ENCODE measurements at places on chromosomes 2 and 18.

- no peak for DNase-seq
These were observed 1.2 kb upstream of the AFTPH start for GRCh38 chr2:64522843-64523428.

GRCh38 chr18:31100436-31101182, 1.6 kb downstream of the DSC2 start:
- no peak for DNase-seq

DNA sequence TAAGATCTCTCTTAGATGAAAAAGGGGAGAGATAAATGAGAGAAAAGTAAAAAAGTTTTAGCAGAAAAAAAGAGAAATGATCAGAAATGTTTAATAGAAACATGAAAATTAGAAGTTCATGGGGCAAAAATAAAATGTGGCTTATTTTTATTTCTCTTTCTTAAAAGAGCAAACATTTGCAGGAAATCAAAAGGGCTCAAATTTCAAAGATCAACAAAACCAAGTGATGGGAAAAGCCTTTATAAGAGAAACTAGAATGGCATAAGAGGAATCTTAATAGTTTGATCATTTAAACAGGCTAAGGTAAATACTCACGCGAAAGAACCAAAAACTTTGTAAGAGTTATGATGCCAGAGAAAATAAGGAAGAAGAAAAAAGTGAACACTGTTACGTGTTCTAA, 23.3 kb upstream of the DAW1 start:
- no peak for DNase-seq

DNA sequence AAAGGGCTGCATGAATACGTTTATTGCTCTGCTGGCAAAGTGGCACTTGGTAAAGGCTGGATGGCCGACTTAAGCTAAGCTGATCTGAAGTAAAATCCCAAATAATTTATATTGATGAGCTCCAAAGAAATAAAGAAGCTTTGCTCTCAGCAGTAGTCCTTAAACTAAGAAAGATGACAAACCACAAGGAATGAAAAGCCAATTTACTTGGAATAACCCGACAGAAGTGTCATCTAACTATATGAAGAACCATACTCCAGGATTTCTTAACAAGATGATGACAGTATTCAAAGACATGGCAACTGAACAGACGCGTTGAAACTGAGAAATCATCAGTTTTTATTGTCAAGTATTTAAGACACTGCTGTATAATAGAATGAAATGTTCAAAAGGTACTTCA, 294.1 kb downstream of the PDE11A start:
- no peak for DNase-seq

DNA sequence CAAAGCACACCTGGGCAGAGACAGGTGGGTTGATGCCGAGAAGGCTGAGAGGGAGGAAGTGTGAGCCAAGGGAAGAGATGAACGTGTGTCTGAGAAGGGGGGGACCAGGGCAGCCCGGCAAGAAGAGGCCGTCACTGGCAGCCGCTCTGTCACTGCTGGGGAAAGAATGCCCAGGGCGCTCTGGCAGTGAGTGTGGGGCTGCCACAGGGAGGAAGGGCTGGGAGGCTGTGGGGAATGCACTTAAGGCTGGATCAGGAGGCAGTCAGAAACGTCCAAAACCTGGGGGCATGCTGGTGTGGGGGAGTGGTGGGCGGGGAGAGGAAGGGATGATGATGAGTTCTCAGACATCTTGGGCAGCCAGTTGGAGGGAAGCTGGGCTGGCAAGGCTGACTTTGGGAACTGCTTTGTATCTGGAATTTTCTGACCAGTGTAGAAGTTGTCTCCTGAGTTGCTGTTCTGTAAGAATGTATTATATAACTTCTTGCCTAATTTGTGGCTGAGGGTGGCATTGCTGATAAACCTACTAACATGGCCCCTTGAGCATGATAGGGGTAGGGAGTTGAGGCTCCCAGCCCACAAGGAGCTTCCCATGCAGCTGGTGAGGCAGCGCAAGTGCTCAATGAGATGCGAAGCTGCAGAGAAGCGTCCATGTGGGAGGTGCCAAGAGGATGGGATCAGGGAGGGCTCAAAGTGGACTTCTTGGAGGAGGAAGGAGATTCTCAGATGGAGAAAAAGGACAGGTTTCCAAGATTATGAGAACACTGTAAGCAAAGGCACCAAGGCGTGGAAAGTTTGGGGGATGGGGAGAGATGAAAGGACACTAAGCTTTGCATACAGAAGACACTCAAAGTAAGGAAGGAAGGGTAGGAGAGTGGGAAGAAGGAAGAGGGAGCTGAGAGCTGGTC, 185.1 kb upstream of the HAAO start:
- no peak for DNase-seq

GRCh38 chr2:23207871-23208270, 177.1 kb upstream of the KLHL29 start:
- no peak for DNase-seq

DNA sequence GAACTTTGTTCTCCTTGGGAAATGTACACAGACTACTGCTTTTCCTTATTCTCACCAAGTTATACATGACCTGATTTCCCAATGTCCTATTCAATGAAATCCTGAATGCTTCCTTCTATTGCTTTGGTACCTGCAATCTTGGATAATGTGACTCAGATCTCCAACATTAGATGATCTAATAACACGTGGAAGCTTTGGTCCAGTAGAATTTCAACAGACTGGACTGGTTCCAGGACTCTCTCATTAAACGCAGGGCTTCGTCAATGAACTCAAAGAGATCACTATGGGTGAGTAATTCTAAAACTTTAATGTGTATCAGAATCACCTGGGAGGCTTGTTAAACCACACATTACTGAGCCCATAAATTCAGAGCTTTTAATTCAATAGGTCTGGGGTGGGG, 413.6 kb upstream of the KCNH7 start:
- DNase-seq = no peak

- no peak for DNase-seq
These were observed 65.7 kb upstream of the NCKAP5 start for GRCh38 chr2:133633881-133634409.

- DNase-seq = no peak
These were observed 59.6 kb downstream of the TRPM8 start for GRCh38 chr2:233976690-233977294.

GRCh38 chr2:173264603-173265366, 89.9 kb upstream of the CDCA7 start:
- peak; percentile 75 for DNase-seq

DNA sequence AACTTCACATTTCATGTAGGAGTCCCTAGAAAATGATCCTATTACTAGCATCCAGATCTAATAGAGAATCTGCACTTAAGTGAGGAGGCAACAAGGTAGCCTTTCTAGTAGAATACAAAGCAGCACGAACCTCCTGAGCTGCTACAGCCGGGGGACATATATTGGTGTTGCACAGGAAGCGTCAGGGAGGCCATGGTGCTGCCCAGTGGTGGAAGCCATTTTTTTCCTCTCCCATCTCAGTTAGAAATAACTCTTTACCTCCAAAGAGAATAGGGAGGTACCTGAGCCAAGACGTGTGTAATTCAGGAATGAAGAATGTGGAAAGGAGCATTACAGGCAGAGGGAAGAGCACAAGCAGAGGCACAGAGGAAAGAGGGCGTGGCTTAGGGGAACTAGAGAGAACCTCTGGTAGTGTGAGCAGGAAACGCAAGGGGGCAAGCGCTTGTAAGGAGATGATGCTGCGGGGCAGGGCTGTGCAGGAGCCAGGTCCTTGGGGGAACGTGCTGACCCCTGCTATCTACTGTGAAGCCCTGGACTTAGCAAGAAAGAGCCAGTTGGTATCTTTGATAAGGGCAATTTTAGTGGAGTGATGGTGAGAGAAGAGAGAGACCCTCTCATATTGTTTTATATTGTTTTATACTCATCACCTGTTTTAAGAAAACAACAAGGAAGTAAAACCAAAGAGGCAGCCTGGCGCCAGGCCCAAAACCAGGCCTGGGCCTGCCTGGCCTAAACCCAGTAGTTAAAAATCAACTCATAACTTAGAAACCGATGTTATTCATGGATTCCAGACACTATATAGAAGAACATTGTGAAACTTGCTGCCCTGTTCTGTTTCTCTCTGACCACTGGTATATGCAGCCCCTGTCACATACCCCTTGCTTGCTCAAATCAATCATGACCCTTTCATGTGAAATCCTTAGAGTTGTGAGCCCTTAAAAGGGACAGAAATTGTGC, 50.0 kb upstream of the TTC39C start:
- DNase-seq = no peak

DNA sequence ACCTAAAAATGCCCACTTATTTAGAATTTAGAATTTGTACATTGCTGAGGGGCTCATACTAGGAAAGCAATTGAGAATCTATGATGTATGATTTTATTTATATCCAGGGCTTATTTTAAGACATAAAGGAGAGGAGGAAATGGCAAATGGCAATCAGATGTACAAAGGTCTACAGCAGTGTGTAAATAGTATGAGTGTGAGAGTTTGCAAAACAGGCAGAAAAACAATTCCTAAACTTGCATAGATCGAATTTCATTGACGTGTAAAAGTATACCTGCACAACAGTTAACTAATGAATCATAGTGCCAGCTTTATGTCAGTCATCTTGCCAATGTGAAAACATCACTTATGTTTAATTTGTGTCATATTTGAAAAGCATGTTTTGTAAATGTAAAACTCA, 718.7 kb upstream of the GCFC2 start:
- no peak for DNase-seq

DNA sequence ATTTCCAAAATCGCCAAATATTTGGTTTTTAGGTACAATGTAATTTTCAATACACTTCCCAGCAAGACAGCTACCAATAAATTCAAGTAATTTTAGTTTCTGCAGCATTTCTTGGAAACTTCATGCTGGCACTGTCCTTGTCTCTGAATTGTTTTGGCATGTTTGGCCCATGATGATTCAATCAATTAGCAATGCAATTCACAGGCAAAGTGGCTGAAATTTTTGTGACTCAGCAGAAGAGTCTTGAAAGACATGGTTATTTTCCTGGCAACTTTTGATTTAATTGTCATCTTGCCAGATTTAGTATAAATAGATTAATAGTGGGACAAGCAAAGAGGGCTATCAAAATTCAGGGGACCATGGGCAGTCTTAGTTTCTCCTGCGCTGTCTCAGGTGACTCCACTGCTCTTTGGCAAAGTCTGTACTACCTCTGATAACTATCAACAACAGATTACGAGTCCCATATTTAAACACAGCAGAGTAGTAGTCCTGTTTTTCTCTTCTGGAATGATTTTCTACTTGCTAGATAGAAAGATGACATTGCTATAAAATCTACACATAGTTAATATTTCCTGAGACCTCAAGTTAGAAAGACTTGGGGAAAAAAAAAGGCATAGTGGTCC, 88.9 kb upstream of the CYP26B1 start:
- DNase-seq = no peak

DNA sequence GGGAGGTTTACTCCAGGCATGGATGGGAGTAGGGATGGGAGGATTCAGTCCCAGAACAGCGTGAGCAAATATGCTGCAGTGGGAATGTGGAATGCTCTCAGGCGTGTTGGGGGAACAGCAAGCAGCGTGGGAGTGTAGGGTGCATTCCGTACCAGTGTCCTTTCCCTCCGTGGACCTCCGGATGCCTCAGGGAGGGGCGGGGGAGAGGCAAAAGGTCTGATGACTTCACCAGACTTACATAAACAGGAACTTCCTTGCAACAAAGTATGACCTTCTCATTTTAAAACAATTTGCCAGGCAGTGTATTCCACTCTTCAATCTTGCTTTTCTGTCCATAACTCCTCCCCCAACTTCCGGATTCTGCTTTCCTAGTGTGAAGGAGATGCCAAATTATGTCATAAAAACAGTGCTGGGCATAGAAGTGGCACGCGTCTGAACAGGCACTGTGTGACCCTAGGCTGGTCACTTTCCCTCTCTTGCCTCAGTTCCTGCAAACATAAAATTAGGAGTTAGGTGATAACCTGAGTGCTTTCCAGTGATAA, 36.9 kb downstream of the RPL37A start:
- DNase-seq = no peak

GRCh38 chr18:21183670-21184069, 58.4 kb upstream of the GREB1L start:
- no peak for DNase-seq

- DNase-seq = no peak
These were observed 36.3 kb downstream of the HS6ST1 start for GRCh38 chr2:128282246-128282975.

DNA sequence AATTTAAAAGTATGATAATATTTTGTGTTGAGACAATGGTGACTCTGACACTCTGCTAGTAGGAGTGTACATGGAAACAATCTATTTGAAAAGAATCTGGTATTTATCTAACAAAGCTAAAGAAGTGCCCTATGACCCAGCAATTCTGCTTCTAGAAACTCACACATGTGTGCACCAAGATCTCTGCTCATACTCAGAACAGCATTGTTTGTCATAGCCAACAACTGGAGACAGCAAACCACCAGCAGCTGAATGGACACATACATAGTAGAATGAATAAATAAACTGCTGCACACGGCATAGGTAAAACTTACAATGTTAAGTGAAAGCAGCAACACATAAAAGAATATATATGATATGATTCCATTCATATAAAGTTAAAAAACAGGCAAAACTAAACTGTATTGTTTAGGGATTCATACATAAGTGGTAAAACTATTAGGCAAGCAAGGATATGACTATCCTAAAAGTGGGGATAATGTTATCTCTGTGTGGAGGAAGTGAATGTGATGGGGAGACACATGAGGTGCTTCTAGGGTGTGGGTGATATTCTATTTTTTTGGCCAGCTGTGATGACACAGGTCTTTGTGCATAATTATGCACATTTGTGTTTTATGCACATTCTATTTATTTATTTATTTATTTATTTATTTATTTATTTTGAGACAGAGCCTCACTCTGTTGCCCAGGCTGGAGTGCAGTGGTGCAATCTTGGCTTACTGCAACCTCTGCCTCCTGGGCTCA, 71.1 kb downstream of the RFTN2 start:
- DNase-seq = no peak

DNA sequence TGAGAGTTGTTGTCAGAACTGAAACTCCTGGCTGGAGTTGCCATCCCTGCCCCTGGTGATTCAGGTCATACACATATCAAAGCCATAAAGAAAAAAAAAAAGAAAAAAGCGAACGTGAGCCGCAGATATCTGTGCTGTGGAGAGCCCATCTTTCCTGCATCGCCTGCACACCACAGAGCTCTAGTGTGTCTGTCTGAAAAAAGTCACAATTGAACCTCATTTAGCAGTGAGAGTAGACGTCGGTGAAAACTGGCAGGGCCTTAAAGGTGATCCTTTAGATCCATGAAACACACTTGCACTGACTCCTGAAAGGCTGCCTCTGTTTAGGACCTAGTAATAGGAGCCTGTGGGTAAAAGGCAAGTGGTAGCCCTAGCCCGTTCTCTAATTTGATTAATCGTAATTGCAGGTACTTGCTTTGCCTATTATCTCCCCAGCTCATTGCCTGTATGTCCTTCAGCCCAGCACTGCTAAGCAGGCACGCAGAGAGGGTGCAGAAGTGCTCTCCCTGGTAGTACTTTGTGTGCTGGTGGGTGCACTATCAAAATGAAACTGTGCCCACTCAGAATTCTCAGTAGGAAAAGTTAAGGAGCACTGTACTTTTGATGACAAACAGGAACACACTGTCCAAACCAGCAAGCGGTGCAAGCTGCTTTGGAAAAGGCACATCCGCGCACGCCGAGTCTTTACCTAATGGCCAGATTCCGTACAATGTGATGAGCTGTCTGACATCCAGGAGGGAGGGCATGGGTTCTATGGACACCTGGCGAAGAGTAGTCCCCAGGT, 103.5 kb upstream of the ASB18 start:
- DNase-seq = no peak

GRCh38 chr2:142065700-142066099, 65.1 kb downstream of the LRP1B start:
- no peak for DNase-seq

GRCh38 chr2:149715005-149715592, 127.5 kb upstream of the MMADHC start:
- peak; percentile 45 for DNase-seq

Measured in iPS DF 19.7 (cell line).